ENCODE measurements at places on chromosomes 6 and 20. TPM values are rescaled to one million over a fixed set of nuclear protein-coding genes. Genes with fewer than 3 reads are reported as not detected.

Gene PCK1
- not detected for total RNA-seq

DNA sequence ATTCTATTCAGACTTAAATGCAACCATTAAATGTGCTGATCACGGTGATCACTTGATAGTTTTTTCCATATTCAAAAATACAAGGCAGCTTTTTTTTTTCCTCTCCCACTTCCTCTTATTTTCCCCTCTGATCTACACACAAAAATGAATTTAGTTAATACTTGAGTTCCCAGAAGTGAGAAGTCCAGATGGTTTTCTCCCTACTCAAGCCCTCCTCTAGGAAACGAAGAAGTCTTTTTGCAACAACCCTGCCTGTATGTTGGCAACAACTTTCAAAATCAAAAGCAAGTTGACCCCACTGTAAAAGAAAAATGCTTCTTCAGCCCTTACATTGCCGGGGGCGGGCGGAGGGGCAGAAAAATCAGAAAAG, 24.3 kb downstream of the ARHGAP18 start:
- no peak overlapping the region for H3K4me3 ChIP-seq
- no peaks in the 10 kb centered on the region for H3K36me3 ChIP-seq
- H3K27me3 ChIP-seq, result no peaks in the 10 kb centered on the region
- no peak for DNase-seq

Gene RBPJL
- total RNA-seq, result not detected

DNA sequence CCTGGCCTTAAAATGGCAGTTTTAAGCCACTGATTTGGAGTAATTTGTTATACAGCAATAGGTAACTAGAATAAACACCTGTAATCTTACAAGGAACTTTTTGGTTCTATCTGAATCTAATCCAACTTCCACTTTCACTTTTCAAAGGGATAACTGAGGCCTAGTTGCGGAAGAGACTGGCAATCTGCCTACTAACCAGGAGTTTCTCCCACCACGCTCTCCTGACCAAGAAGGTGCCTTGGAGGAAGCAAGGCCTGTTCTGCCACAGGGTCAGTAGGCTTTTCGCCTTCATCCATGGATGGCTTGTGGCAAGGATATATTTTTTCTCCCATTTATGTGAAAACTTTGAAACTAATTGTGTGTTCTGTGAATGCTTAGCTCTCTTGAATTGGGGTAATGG, 12.9 kb upstream of the MYBL2 start:
- no peak for DNase-seq
- H3K4me1 ChIP-seq, result peaks cover 12% of the 10 kb centered on the region
- H3K4me3 ChIP-seq, result no peak overlapping the region
- no peaks in the 10 kb centered on the region for H3K36me3 ChIP-seq
- peak overlapping the region; percentile 36 for H3K27ac ChIP-seq

GRCh38 chr6:33414592-33415271, 3.2 kb downstream of the CUTA start:
- H3K27me3 ChIP-seq, result no peaks in the 10 kb centered on the region
- peak overlapping the region; percentile 7 for H3K4me3 ChIP-seq
- H3K27ac ChIP-seq, result peak overlapping the region; percentile 17
- H3K4me1 ChIP-seq, result peaks cover 48% of the 10 kb centered on the region

Gene CGAS
- 0.52 TPM for total RNA-seq

Gene OVOL2
- total RNA-seq, result 8.6 TPM
